ENCODE measurements at places on chromosomes 16 and 17. TPM values are rescaled to one million over a fixed set of nuclear protein-coding genes. Genes with fewer than 3 reads are reported as not detected.

The ADAMTS18 gene
- 6.6 TPM for polyA plus RNA-seq

The CNTD1 gene
- polyA plus RNA-seq: 3.3 TPM

DNA sequence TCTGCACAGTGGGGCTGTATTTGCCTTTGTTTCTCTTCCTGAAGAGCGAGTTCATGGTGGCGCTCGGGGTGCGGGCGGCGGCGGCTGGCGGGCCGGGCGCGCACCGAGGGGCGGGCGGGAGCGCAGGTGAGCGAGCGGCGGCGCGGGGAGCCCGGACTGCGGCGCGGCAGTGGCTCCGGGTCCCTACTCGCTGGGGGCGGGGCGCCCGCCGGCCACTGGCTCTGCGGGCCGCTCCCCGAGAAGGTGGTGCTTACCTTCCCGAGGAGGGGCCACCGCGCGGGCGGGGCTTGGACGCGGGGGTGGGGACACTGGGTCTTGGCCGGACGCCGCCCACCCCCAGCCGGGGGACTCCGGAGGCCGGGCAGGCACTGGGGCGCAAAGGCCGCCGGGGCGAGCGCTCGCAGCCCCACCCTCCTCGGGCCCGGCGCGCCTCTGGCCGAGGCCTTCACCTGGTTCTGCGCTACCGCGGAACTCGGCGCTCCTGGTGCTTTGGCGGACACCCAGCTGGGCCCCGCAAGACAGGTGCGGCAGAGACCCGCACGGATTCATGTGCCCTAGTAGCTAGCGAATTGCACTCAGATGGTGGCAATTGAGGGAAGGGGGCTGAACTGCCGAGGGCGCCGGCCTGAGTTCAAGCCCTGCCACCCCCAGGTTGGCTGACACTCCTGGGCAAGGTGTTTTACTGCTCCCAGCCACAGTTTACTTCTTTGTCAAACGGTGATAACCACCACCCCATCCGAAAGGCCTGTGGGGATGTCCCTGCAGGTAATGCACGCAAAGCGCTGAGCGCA is at the start of gene PPL:
TSS of gene PPL (minus strand) at position 158 of the 791 bp plus-strand sequence. CDS start at position 55, 103 bp downstream.
- peak; percentile 80 for DNase-seq

GRCh38 chr17:31838636-31839225 is 20.3 kb downstream of the COPRS start:
- DNase-seq: no peak

DNA sequence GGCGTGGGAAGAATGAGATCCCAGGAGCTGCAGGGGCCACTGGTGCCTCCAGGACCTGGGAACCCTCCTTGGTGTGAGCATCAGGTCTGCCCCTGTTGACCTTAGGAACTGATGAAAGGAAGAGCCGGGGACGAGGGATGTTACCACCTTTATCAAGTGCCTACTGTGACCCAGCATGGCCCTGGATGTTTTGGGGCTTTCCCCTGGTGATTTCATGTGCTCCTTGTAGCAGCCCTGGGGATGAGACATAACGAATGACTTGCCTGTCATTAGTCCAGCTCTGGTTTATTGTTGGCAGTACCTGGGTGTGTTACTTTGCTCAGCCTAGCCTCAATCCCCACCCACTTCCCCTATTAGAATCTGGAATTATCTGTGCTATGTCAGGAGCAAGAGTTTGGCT is 39.9 kb downstream of the WSCD1 start:
- no peak for DNase-seq

The TRPV3 gene
- 1.7 TPM for polyA plus RNA-seq

DNA sequence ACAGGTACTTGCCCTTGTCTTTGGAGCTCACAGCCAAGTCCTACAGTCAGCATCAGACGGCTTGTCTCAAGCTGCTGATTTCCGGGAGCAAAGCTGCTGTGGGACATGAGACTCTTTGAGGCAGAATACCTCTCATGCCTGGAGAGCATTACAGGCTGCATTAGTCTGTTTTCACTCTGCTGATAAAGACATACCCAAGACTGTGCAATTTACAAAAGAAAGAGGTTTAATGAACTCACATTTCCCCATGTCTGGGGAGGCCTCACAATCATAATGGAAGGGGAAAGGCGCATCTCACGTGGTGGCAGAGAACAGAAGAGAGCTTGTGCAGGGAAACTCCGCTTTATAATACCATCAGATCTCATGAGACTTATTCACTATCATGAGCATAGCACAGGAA is 661.2 kb downstream of the WWOX start:
- no peak for DNase-seq

DNA sequence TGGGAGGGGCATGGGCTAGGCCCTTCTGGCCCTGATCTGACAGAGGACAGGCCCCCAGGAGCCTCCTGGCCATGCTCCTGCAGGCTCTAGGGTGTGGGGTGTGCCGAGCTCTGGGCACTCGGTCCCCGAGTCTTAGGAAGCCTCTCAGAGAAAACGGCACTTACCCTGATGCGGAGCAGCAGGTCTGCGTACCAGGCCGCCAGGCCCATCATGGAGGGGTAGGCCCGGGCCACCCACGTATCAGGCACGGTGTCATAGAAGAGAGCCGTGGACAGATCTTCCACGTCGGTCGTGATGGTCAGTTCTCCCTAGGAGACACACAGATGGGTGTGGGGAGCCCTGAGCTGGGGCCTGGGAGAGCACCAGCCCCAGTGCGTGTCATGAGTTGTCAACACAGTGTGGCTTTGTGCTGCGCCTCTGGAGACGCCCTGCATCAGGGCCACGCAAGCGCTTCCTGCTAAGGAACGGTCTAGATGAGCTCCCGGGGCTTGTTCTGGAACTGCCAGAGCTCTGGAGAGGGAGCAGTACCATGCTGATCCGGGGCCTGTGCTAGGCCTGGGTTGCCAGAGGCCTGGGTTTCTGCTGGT is 47.9 kb downstream of the PGS1 start:
- DNase-seq: no peak

DNA sequence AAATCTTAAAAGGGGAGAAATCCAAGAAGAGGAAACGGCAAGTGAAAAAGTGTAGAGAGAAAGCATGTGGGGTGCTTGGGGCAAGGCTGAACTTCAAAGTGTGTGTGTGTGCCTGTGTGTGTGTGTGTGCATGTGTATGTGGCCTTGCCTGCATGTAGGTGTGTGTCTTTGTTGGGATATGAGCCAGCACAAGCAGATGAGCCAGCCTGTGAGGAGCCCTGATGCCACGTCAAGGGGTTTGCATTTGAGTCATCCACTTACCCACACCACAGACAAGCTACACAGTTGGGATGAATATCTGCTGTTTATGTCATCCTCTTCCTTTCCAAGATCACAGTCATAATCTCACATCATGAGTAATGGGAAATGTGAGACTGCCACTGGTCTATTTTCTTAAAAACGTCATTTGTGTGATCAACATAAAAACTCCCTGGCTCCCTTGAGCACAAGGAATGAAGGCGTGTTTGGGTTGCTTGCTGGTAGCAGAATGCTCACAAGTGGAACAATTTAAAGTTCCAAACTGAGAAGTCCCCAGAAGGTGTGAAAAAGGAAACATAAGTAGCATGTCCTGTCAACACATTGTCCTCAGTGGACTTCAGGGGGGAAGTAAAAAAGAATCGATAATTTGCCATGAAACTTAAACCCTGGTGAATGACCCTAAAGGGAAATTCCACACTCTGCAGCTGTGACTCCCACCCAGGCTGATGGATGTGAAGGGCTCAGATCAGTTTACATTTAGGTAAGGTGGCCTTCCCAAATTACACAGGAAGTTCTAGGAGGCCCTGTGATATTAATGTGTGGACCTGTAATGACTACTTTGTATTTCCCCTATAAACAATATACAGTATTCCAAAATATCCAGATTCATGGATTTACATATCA is 14.7 kb downstream of the KCTD19 start:
- DNase-seq: peak; percentile 57

DNA sequence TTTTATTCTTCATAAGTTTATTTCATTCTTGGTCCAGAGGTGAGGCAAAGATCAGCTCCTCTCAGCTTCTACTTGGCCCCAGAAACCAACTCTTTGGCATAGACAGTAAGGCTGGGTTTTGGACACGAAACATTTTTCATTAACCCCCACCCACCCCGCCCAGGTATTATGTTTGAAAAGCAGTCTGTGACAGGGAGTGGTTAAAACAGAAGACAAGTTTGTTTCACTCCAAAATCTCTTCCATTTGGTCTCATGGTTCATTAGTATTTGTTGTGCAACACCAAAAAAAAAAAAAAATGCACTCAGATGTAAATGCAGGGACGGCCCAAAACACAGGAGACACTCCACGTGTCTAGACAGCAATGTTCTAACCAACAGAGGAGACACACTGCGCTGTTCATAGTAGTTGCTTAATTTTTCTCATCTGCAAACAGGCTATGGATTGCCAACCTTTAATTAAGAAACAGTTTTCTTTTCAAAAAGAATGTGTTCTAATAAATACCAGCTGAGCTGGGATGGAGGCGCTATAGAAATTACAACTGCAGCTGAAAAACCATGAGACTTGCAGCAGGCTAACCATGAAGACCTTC is 39.8 kb upstream of the MMP2 start:
- DNase-seq: no peak

The PRRT2 gene
- polyA plus RNA-seq: 21.6 TPM

All from renal pelvis (tissue), 12 donors.